Globus pallidus (tissue), 1 donor: ENCODE measurements at places on chromosomes 16 and 17.

- DNase-seq = no peak
Measured at GRCh38 chr17:20997711-20998570, 44.9 kb downstream of the USP22 start.

DNA sequence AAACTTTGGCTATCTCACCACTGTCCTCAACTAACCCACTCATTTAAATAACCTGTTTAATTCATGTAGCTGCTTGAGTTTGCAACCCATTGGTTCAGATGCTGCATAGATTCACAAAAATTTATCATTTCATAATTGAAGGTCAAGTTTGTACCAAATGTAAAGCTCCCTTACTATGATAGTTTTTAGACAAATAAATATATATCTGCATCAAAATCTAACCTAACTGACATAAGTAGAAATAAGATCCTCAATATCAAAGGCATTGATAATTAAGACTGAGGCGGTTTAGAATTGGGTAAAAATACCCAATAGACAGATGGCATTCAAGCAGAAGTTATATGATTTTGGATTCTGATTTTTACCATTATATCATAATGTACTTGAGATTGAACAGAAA is 132.9 kb upstream of the NACA2 start:
- no peak for DNase-seq

DNA sequence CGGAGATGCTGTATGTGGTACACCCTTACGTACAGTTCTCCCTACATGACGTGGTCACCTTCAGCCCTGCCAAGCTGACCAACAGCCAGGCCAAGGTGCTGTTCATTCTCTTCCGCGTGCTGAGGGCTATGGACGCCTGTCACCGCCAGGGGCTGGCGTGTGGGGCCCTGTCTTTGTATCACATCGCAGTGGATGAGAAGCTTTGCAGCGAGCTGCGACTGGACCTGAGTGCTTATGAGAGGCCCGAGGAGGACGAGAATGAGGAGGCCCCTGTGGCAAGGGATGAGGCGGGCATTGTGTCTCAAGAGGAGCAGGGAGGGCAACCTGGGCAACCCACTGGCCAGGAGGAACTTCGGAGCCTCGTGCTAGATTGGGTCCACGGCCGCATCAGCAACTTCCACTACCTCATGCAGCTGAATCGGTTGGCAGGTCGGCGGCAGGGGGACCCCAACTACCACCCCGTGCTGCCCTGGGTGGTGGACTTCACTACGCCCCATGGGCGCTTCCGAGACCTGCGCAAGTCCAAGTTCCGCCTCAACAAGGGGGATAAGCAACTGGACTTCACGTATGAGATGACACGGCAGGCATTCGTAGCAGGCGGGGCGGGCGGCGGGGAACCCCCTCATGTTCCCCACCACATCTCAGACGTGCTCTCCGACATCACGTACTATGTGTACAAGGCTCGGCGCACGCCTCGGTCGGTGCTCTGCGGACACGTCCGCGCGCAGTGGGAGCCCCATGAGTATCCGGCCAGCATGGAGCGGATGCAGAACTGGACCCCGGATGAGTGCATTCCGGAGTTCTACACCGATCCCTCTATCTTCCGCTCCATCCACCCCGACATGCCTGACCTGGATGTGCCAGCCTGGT is 1.4 kb downstream of the WDR81 start:
- no peak for DNase-seq

DNA sequence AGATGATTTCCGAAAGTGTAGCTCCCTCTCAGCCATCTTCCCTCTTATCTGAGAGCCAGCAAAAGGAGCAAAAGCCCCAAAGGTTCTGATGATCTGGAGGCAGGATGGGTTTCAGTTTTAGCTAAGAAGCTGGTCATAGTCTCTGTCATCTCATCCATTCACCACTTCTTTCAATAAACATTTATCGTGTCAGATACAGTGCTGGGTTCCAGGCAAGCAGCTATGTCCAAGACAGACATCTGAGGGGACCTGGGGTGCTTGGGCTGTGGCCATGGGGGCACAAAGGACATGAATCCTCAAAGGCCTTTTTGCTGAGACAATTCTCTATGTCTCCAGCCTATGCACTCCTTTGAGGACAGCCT is 1.0 kb upstream of the ETV4 start:
- DNase-seq = no peak

- DNase-seq = no peak
Measured at GRCh38 chr17:82384051-82384729, 12.6 kb downstream of the UTS2R start.

DNA sequence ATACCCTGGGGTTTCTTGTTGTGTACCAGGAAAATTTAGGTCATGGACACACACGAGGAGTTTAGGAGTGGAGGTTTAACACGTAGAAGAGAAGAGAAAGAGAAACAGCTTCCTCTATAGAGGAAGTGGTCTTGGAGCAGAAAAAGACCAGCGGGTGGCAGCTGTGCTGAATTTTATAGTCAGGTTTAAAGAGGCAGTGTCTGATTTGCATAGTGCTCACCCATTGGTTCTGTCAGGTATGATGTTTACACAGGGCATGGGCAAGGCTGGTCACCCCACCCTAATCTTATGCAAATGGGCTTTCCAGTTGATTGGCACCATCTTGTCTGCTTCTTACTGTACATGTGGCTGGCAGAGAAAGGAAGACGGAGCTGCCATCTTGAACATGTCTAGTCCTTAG is 309.0 kb downstream of the CDH13 start:
- no peak for DNase-seq

GRCh38 chr16:425740-426114 is 278 bp downstream of the RAB11FIP3 start:
- no peak for DNase-seq

GRCh38 chr17:21163101-21163500 is 36.3 kb downstream of the DHRS7B start:
- DNase-seq = no peak

DNA sequence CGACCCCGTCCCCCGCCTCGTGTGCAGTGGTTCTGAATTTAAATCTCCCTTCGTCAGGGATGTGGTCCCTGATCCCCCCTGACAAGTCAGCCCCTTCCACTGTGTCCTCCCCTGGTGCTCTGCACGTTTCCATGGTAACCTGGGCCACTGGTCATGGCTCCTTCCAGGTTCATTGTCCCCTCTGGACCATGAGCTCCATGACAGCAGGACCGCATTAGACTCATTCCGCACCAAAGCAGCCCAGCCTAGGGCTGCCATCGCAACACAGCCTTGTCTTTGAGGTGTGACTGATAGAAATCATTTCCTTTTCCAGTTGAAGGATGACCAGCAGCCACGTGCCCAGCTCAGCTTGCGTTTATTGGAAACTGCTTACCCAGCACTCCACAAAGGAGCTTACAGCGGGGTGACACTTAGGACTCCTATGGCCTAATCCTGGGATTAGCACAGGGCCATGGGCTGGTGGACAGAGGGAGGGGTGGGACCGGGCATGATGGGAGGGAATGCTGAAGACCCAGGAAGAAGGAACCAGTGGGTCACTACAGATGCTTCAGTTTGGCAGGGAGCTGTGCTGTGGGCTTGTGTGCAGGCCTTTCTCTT is 7.6 kb downstream of the RCVRN start:
- DNase-seq = no peak

DNA sequence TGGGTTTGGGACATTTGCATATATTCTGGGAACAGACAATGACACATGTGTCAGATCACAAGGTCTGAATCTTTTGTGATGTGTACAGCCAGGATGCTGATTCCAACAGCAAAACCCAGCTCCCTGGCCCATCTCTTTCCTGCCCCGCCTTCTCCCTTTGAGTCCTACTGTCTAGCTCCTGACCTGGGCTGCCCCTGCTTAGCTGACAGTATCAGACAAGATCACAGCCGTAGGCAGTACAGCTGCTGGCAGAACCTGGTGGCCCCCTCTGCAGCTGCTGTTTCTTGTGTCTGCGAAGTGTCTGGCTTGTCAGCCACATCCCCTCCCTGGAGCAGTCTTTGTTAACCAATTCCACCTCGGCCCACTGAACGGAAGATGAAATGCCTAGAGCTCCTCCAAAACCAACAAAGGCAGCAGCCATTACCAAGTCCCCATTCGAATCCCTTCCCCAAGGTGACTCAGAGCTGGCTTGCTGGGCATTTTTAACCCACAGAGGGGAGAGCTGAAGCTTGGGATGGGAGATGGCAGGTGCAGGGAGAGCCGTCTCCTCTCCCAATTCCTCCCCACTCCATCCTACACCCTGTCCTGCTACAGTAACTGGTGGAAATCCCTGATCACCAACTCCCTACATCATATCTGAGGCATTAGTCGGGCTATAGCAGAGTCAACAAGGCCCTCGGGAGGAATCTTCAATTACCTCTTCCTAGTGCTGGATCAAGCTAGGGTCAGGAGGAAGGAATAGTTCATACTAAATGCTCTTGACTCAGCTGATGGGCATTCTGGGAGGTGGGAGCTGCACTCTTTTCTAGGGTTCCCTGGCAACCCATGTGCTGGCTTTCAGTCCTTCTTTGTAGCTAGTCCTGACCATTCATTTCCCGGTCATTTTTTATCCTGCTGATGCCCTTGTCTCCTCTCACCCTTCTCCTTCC is 5.8 kb downstream of the PIPOX start:
- no peak for DNase-seq

DNA sequence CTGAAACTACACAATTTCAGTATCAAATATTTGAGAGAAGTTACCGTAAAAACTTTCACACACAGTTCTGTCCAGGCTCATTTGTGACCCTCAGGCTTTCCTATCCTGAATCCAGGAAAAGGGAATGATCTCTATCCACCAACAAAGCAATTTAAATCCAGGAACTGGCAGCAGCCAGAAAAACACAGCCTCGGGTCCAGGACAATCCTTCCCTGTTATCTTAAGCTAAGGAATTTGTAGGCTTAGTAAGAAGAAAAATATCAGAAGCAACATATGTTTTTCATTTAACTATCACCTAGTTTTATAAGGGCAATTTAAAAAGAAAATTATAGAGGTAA is 47.1 kb downstream of the TEX2 start:
- no peak for DNase-seq

GRCh38 chr16:2473999-2474876 is 689 bp upstream of the TBC1D24 start:
- DNase-seq = no peak

DNA sequence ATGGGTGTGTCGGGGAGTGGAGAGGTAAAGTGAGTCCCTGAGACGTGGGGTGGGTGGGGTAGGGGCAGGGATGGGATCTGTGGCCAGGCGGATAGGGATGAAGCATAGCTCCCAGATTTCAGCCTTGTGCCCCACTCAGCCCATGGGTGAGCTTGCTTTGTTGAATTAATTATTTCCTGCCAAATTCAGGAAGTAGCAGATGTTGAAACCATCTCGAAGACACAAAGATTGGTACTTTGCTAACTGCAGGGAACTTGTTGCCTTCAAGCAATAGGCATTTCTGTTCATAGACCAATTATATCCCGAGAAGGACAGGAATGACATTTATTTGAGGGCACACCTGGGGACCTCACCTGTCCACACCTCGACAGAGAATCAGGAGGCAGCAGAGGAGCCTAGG is 11.0 kb upstream of the C16orf74 start:
- no peak for DNase-seq

- DNase-seq = no peak
Measured at GRCh38 chr16:68402748-68403040, 45.6 kb downstream of the SMPD3 start.

GRCh38 chr16:78324649-78325285 is 225.3 kb downstream of the WWOX start:
- DNase-seq = no peak

DNA sequence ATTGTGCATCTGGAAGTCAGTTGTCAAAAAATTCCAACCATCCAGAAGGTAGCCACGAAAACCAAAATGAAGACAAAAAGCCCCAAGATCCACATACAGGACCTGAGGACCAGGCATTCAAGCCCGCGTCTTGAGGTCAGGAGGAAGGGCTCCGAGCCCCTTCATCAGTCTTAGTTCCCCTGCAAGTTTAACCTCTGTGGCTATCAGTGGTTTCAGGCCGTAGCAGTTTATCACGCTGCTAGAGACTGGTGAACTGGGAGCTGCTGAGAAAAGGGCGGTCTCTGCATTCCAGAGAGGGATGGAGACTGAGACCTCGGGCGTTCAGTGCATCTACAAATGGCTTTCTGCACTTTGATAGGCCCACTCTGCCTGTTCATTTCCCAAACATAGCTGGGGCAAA is 70.6 kb downstream of the IRF8 start:
- DNase-seq = no peak

DNA sequence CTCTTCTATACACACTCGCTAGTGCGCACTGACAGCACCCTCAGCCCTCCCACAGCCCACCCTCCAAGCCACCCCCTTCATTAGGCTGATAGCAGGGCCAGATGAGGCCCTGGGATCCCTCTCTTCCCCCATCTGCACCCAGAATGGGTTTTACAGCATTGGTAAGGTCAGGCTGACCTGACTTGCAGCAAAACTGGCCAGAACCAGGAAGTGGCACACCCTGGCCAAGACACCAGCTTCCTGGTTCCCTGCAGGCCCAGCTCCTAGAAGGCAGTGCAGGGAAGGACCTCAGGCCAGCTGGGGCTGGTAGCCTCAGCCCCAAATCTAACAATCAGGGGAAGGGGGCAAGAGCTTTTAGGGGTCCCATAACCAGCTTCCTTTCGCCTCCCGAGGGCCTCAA is 50.0 kb upstream of the MRPS23 start:
- no peak for DNase-seq

GRCh38 chr16:22688930-22689329 is 125.0 kb upstream of the HS3ST2 start:
- no peak for DNase-seq

GRCh38 chr17:72617557-72617956 is 474.9 kb downstream of the SLC39A11 start:
- DNase-seq = no peak

DNA sequence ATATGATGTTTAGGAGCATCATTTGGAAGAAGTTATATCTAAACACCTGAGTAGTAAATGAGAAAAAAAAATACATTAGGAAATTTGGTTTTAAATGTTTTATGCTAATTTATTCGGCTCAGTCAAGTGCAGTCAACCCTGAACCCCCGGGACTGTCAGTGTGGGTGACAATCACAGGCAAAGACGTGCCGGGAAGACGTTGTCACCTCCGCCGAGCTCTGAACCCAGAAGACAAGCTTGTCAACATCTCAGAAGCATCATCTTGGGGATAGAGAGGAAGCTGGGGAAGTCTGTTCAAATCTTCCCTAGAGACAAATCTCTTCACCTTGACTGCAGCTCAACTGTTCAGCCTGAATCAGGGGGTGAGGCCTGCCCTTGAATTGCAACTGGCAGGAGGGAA is 159.7 kb downstream of the RBFOX3 start:
- DNase-seq = no peak
